ENCODE measurements at places on chromosomes 7 and 10.
A peak's percentile ranks its signal among the peaks of the same experiment; 100 is the strongest.

DNA sequence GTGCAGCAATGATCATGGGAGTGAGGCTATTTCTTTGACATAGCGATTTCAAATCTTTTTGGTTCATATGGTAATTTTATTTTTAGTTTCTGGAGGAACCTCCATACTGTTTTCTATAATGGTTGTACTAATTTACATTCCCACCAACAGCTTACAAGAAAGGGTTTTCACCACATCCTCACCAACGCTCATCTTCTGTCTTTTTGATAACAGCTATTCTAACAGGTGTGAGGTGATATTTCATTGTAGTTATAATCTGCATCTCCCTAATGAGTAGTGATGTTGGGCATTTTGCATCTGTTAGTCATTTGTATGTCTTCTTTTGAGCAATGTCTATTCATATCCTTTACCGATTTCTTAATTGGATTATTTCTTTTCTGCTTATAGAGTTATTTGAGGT lies 75.0 kb upstream of the FHIP2A start:
- no peak for DNase-seq

GRCh38 chr10:69465457-69466157 lies 14.3 kb downstream of the TSPAN15 start:
- DNase-seq: no peak

GRCh38 chr7:74095135-74095534 lies 11.5 kb downstream of the LIMK1 start:
- DNase-seq: no peak

DNA sequence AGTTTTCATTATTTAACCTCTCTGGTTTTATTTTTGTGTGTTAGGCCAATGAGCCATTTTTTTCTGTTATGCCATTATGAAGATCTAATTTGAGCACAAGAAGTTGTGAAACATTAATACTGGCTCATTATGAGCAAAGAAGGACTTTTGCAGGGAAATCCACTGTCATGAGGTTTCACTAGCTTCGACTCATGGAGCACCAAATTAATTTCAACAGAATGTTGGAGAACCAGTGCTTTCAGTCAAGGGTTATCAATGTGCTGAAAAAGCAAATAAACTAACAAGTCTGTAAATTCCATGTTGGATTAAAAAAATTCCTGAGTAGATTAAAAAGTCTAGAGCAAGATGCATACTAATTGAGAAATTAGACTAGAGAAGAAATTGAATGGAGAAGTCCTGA lies 594.2 kb upstream of the FZD8 start:
- DNase-seq: no peak

DNA sequence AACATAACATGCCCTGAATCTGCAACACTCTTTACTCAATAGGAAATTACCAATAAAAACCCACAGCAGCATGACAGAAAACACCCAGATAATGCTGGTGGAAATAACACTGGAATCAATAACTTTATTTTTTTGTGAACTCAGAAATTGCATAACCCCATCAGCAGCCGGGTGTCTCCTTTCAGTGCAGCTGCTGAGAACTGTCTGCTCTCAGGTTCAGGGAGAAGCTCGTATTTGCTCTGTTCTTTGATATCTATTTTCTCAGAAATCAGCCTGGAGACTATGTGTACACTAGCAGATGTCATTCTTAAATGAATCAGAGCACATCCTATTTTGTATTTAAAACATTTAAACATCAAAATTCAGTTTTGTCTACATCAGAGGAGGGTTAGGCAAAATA lies 506.0 kb downstream of the POM121L12 start:
- DNase-seq: no peak

GRCh38 chr10:50260791-50261281 lies 9.5 kb upstream of the ASAH2 start:
- no peak for DNase-seq

GRCh38 chr10:21919906-21920305 lies 83.6 kb downstream of the DNAJC1 start:
- DNase-seq: no peak

DNA sequence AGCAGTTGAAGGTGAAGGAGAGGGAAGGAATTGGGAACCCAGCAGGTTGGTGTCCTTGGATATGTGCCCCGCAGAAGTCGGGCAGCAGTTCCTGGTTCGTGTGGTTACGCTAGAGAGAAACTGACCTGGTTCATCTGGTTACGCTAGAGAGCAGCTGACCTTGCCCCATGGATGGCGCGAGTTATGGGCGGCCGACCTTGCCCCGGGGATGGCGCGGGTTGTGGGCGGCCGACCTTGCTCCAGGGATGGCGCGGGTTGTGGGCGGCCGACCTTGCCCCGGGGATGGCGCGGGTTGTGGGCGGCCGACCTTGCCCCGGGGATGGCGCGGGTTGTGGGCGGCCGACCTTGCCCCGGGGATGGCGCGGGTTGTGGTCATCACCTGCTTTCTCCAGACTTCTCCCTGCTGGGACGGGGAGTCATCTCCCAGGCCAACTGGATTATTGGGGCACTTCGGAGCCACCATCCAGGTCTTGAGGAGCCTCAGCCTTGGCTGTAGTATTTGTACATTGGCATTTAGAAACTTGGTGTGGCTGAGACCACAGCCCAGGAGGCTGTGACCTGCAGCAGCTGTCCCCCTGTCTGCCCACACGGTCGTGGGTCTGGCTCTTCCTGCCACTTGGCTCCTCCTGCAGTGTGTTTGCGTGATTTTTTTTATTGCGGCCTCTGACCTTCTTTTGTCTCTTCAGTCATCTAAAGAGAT lies 6.1 kb downstream of the GET4 start:
- no peak for DNase-seq

GRCh38 chr7:86926732-86927131 lies 132.7 kb downstream of the ELAPOR2 start:
- peak; percentile 72 for DNase-seq

DNA sequence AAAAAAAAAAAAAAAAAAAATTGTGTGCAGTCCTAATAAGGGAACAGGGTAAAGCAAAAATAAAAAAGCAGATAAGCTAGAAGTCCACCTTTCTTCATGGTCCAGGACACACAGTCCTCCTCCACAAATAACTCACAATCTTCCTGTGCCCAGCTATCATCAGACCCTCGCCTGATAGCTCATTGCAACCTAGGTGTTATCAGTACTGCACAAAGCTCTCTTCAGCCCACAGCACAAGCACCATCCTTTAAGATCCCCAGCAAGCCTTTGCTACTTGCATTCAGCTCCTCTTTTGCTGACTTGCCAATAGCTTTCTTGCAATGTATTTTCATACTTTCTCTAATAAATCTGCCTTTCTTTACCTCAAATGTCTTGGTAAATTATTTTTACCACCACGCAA lies 5.0 kb downstream of the NDUFA5 start:
- DNase-seq: no peak

- no peak for DNase-seq
Observed at GRCh38 chr7:29920491-29920890, 69.1 kb downstream of the SCRN1 start.

DNA sequence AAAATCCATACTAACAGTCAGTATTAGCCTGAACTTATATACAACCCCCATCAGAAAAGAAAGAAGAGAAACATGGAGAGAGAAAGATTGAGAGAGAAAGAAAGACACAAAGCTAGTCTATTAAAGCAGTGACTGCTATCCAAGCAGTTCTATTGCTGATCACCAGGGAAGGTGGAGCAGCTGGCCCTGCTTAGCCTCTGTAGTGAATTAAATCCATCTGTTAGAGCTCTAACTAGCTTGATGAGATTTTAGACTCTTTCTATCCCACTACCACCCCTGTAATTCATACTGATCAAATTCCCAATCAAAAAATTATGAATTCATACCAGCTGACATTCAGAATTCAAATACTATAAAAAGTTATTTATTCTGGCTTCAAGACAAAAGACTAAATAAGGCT lies 486.0 kb upstream of the LRRN3 start:
- no peak for DNase-seq

- no peak for DNase-seq
Observed at GRCh38 chr10:79274279-79275104, 72.8 kb upstream of the PPIF start.

Data from HCEC 1CT (cell line).